Dermis blood vessel endothelial cell (primary cell): ENCODE measurements at places on chromosomes 7 and 10.
A peak's percentile ranks its signal among the peaks of the same experiment; 100 is the strongest.

- no peak for DNase-seq
Measured at GRCh38 chr10:65313406-65313805, 1612.4 kb upstream of the LRRTM3 start.

GRCh38 chr7:120070201-120070600 lies 202.8 kb upstream of the KCND2 start:
- DNase-seq, result no peak

GRCh38 chr7:7569615-7570014 lies 2.9 kb downstream of the MIOS start:
- DNase-seq, result no peak

- no peak for DNase-seq
Measured at GRCh38 chr10:124306922-124307371, 111.8 kb downstream of the OAT start.

- DNase-seq, result no peak
Measured at GRCh38 chr10:123906296-123906695, 14.7 kb upstream of the CPXM2 start.

DNA sequence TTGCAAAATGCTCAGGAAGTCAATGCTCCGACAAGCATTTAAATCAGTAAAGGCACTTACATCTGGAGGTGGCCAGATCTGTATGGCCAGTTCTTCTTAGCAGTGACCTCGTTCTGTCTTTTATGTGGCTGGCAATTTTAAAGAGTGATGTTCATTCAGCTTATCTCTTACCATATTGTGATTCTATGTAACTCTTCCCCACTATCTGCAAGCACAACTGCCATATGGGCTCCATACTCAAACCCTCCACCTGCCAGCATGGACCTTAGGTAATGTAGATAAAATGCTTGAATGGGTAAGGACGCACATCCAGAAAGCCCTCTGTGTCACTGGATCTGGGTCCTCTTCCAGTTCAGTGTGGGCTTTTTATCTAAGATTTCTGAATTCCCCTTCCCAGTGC lies 42.4 kb upstream of the STK17A start:
- no peak for DNase-seq

DNA sequence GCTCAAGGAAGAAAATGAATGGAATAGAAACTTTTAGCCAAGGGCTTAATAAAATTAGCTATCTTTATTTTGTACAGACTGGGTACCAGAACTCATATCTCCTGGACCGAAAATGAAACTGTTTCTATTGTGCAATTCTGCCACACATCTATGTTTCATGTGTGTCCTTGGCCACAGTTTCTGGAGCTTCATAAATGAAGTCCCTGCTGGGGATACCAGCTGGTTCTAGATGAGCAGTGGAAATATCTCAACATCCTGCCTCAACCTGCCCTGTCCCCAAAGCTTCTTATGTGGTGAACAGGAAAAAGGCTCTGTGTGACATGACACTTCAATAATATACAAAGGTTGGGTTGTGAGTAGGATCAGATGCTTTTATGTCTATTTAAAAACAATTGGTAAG lies 310.1 kb upstream of the SORCS1 start:
- no peak for DNase-seq

GRCh38 chr10:53387562-53387961 lies 615.0 kb upstream of the MBL2 start:
- no peak for DNase-seq

DNA sequence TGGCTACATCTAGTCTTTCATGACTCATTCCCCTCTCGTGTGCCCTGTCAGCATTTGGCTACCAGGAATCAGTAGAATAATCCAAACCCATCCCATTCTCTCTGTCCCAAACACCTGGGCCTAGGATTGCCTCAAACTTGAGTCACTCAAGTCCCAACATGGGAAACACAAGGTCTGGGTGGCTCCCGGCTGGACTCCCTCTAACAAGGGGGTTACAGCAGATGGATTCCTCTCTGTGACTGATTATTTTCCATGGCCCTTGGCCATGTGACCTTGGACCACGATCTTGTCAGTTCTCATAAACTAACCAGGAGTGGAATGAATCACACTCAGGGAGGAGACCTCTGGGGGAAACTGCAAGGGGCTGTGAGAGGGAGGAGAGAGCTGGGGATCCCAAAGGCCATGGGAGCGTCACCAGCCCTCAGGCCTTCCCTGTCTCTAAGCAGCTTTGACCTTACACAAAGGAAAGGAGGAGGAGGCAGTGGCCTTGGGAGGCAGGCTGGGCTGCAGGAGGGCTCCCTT lies 533.1 kb downstream of the KCNMA1 start:
- no peak for DNase-seq

GRCh38 chr7:17580141-17580540 lies 281.7 kb downstream of the AHR start:
- no peak for DNase-seq

GRCh38 chr7:145212050-145212449 lies 376.2 kb upstream of the TPK1 start:
- DNase-seq, result no peak

GRCh38 chr7:140079121-140079536 lies 16.4 kb upstream of the PARP12 start:
- DNase-seq, result peak; percentile 51

DNA sequence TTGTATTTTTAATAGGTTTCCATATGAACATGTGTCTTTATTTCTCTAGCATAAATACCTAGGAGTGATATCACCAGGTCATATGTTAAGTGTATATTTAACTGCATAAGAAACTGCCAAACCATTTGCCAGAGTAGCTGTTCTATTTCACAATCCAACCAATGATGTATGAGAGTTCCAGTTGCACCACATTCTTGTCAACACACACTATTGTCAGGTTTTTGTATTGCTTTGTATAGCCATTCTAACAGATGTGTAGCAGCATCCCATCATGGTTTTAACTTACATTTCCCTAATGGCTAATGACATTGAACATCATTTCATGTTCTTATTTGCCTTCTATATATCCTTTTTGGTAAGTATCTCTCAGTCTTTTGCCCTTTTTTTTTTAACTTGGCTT lies 4.1 kb downstream of the CUZD1 start:
- no peak for DNase-seq

GRCh38 chr10:79137826-79138225 lies 69.1 kb downstream of the ZMIZ1 start:
- DNase-seq, result no peak

- no peak for DNase-seq
Measured at GRCh38 chr7:99313204-99313573, 12.5 kb upstream of the ARPC1A start.

- no peak for DNase-seq
Measured at GRCh38 chr7:100369105-100369504, 4.2 kb upstream of the PILRA start.

- DNase-seq, result no peak
Measured at GRCh38 chr10:4675808-4676207, 150.2 kb upstream of the AKR1E2 start.

DNA sequence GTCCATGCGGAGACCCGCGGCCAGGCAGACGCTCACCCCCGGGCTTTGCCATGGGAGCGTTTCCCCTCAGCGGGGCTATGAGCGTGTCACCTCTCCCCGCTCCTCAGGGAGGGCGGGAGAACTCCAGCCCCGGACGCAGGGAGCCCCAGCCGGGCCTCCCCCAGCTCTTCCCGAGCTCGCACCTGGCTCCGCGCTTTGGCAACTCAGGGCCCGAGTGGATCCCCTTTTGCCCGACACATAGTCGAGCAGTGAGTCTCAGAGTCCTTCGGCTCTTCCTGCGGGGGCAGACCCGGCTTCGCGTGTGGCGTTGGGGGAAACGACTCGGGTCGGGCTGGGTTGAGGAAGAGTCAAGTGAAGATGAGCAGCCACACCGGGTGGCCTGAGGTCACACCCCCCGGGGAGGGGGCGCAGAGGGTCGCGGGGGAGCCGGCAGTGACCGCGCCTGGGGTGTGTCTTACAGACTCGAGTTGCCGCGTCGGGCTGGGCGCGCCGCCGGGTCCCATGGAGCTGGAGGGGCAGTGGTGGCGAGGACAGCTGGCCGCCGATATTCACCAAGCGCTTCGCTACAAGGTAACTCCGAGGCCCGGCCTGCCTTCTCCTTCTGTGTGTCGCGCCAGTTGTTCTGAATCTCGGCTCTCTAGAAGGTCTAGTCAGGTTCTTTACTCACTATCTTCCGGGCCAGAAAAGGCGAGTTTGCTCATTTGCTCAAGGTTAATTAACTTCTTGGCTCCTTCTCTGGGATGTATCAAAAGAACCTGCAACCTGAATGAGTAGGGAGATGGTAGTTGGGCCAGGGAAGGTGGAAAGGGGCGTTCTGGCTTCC lies 721 bp downstream of the CCNJ start:
- DNase-seq, result peak; percentile 54

DNA sequence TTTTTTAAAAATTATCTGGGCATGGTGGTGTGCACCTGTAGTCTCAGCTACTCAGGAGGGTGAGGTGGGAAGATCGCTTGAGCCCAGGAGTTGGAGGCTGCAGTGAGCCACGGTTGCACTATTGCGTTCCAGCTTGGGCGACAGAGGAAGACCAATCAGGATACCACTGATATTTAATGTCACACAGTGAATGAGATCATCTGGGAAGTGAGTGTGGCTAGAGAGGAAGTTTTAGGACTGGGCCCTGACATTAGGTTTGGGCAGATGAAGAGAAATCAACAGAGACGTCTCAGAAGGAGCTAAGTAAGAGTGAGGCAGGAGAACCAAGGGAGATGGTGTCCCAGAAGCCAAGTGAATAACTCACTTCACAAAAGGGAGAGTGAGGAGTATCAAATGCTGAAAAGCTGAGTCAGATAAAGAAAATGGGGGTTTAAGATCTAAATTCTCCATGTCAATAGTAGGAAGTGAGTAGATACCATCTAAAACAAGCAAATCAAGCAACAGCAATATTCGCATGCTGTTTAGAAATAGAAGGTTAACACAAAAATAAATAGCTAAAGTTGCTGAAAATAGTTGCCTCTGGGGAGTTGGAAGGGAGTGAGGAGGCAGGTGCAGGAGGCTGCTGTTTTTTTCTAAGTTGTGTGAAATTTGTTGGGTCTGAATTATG lies 11.5 kb downstream of the PILRA start:
- peak; percentile 41 for DNase-seq

- peak; percentile 59 for DNase-seq
Measured at GRCh38 chr7:50648570-50649169, 83.5 kb upstream of the DDC start.

DNA sequence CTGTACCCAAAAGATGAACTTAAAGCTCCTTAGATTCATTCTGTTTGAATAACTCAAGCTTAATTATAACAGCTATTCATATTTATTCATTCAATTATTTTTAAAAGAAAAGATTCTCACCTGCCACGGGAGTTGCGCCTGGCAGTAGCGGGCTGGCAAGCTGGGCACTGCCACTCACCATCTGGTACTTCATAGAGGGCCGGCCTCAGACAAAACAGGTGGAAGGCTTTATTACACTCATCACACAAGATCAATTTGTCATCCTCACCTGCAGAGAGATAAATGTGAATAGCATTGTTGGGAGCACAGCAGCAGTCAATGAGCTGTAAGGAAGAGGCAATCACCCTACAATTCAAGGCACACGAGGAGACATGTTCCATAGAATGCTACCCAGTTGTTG lies 15.8 kb downstream of the FZD9 start:
- DNase-seq, result no peak

DNA sequence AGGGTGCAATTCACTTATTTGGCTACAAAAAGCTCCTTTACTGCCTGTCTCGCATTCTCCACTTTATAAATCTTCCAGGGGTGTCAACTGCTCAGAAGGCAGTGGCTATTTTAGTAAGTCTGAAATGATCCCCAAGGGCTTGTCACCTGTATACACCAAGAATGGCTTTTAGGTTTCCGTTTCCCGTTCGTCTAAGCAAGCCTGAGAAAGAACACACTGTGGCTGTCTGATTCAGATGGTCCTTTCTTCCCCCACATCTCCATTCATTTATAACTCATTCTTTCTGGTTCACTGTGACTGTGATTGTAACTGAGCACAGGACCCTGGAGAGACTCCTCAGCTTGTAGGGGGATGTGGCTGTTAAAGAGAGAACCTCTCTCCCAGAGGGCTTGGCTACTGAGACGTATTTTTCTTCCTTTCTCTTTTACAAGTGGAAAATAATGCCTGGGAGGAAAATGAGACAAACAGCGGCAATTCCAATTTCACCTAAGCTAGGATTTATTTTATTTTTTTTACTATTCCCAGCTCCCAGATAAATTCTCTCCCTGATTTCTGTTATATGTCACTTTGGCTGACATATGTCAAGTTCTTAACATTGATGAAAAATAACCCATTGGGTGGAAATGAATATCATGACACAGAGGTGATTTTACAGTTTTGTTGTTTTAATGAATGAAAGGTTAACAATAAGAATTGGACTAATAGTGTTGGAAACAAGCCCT lies 129.3 kb downstream of the FAM107B start:
- DNase-seq, result no peak

DNA sequence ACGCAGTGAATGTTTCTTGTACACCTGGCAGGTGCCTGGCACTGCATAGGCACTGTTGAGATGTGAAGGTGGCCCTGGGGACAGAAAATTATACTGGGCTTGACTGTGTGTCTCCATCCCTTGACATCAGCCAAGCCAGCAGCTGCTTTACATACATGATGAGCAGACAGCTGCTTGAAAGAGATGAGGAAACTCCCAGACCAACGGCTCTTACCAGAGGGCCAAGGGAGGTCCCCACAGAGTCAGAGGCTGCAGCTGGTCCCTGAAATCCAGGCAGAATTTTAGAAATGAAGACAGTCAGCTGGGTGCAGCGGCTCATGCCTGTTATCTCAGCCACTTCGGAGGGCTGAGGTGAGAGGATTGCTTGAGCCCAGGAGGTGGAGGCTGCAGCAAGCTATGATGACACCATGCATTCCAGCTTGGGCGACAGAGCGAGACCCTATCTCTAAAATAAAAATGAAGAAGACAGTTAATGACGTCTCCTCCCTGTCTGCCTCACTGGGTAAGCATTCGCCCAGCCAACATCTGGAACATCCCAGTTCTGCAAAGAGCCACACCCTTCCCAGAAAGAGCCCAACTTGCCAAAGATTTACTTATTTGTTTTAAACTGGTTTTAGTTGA lies 17.6 kb downstream of the LIMK1 start:
- no peak for DNase-seq

GRCh38 chr10:57420881-57421280 lies 846.8 kb downstream of the IPMK start:
- DNase-seq, result no peak

DNA sequence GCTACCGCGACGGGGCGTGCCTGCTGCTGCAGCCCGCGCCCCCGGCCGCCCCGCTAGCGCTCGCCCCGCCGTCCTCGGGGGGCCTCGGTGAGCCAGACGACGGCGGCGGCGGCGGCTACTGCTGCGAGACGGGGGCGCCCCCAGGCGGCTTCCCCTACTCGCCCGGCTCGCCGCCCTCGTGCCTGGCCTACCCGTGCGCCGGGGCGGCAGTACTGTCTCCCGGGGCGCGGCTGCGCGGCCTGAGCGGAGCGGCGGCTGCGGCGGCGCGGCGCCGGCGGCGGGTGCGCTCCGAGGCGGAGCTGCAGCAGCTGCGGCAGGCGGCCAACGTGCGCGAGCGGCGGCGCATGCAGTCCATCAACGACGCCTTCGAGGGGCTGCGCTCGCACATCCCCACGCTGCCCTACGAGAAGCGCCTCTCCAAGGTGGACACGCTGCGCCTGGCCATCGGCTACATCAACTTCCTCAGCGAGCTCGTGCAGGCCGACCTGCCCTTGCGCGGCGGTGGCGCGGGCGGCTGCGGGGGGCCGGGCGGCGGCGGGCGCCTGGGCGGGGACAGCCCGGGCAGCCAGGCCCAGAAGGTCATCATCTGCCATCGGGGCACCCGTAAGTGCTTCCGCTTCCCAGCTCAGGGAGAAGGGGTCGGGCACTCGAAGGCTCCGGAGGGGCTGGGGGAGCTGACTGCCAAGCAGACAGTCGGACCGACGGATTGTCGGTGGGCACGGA lies 761 bp downstream of the PTF1A start:
- DNase-seq, result no peak
